ENCODE measurements at places on chromosomes 2 and 18.

- DNase-seq = no peak
Observed at GRCh38 chr2:144364944-144365738, 154.8 kb downstream of the ZEB2 start.

DNA sequence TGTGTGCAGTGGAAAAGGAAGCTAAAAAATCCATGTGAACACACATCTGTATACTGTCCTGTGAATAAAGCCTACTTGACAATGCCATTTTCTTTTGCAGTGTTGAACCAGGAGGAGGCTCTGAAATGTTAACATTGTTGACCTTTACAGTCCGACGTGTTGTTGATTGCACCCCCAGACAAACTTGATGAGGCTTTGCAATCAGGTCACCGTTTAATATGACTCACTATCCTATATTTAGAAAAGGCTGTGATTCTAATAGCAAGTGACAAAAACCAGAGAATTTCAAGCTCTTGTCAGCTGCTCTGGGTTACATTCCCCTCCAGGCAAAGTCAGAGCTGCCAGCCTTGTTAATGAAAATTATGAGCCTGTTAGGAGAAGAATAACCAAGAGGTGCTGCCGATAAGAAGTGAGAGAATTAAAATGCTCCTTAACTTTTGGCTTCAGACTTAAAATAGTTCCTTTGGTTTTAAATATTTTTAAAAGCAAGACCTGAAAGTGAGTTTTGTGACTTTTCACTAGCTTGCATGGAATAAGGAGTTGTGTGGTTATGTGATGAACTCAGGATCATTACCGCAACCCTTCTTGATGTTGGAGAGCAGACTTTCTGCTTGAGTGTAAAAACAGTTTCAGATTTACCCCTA is 162.1 kb downstream of the QPCT start:
- DNase-seq = no peak

DNA sequence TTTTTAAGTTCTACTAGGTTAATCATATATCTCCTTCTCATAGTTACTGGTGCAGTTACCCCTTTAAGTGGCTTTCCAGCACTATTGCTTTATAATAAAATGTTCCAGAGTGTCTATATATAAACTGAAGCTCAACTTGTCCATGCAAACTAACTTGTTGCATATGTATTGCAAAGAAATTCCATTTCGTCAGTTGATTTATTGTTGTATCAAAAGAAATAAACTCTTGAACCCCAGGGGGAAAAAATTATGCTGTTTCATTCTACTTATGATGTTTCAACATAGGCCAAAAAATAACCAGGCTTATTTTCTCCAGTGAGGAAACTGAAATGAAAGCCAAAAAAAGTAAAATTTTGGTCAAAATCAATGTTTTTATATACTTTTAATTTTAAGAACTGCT is 491.9 kb downstream of the NR4A2 start:
- no peak for DNase-seq

- no peak for DNase-seq
Observed at GRCh38 chr2:99600981-99601651, 111.3 kb upstream of the REV1 start.

- no peak for DNase-seq
Observed at GRCh38 chr2:209840434-209840833, 68.8 kb downstream of the UNC80 start.

GRCh38 chr2:142721015-142721414 is 156.4 kb upstream of the KYNU start:
- no peak for DNase-seq

- no peak for DNase-seq
Observed at GRCh38 chr18:577643-578375, 2.4 kb upstream of the CETN1 start.

DNA sequence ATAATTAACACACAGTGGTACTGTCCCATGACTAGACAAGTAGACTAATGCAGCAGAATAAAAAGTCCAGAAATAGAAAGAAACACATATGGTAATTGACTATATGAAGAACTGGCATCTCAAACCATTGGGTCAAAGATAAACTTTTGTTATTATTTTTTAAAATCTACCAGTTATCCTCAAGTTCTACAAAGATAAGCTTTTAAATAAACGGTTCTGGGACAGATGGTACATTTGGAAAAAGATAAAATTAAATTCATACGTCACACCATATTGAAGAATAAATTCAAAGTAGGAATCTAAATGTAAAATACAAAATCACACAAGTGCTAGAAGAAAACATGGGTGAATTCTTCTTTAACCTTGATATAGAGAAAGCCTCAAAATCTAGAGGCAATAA is 37.6 kb upstream of the PLEKHM3 start:
- DNase-seq = no peak

DNA sequence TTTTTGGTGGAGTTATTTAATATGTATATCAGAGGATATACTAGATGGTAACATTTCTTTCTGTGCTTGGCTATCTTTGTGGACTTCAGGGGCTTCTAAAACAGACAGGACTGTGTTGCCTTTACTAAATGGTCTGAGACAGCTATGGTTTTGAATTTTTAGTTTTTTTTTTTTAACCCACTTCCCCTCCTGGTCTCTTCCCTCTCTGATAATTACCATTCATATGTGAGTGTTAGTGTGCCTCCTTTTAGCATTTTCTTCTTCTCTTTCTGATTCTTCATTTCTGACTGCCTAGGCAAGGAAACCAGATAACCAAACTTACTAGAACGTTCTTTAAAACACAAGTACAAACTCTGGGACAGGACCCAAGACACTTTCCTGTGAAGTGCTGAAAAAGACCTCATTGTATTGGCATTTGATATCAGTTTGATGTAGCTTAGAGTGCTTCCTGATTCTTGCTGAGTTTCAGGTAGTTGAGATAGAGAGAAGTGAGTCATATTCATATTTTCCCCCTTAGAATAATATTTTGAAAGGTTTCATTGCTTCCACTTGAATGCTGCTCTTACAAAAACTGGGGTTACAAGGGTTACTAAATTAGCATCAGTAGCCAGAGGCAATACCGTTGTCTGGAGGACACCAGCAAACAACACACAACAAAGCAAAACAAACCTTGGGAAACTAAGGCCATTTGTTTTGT is 52.7 kb downstream of the SMAD4 start:
- no peak for DNase-seq

- peak; percentile 34 for DNase-seq
Observed at GRCh38 chr2:19868701-19869580, 32.8 kb downstream of the TTC32 start.

DNA sequence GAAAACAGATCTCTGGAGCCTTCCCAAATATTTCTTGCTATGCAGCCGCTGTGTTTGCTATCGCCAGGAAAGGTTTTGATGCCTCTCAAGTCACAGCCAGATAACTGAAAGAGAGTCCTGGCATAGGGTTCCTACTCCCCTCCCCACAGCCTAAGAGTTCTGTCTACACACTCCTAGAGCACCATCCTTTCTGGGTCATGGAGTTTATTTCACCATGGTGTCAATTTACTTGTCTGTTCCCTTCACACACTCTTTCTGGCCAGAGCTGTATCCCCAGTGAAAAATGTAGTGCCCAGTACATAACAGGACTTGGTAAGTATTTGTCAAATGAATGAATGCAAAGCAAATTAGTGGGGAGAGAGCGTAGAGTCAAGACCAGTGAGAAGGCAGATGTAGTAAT is 185.3 kb downstream of the HAUS1 start:
- no peak for DNase-seq

DNA sequence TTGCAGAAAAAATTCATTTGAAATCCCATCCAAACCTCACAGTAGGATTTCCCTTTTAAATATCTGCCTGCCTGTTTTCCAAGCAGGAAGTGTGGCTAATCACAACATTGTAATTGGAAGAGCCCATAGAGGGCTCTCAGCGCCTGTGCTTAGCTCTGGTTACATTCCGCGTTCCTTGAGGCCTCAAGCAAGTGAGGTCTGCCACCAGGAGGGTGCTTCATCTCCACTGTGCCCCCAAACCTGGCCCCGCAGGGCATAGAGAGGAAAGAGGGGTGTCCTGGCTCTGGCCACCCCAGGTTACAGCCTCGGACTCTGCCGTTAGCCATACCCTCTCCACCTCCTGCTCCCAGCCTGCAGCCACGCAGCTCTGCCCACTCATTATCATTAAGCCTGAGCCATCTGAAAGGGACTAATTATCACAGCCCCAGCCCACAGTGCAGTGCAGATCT is 214.8 kb downstream of the SP3 start:
- DNase-seq = no peak

- no peak for DNase-seq
Observed at GRCh38 chr2:39734445-39734844, 44.6 kb downstream of the THUMPD2 start.
